ENCODE measurements at places on chromosomes 1 and 21. TPM values are rescaled to one million over a fixed set of nuclear protein-coding genes. Genes with fewer than 3 reads are reported as not detected.

The WNT9A gene
- total RNA-seq = 0.37 TPM

The GRIK3 gene
- not detected for total RNA-seq

The C1orf226 gene
- total RNA-seq = under 0.01 TPM

The CAMSAP2 gene
- 19.9 TPM for total RNA-seq

The IL6R gene
- total RNA-seq = 4.4 TPM

The S100A7 gene
- total RNA-seq = not detected

The PCP4 gene
- not detected for total RNA-seq

The SPRR1A gene
- total RNA-seq = not detected

The SV2A gene
- 18.3 TPM for total RNA-seq

The CD5L gene
- not detected for total RNA-seq

The PLA2G5 gene
- total RNA-seq = 0.92 TPM

The NPHP4 gene
- 4.4 TPM for total RNA-seq

The WLS gene
- 109 TPM for total RNA-seq

The PRDM16 gene
- total RNA-seq = 1.2 TPM

The TMIGD3 gene
- not detected for total RNA-seq

The FCGR1A gene
- not detected for total RNA-seq

The CFHR3 gene
- total RNA-seq = not detected

The NOS1AP gene
- not detected for total RNA-seq

The OLFM3 gene
- not detected for total RNA-seq

The ZMYND12 gene
- total RNA-seq = 0.28 TPM

The DIO1 gene
- not detected for total RNA-seq

The RHD gene
- not detected for total RNA-seq

The KRTAP13-2 gene
- not detected for total RNA-seq

The FUCA1 gene
- 9.0 TPM for total RNA-seq

The PHLDA3 gene
- 126 TPM for total RNA-seq

The KRTAP10-11 gene
- not detected for total RNA-seq

The LAPTM5 gene
- total RNA-seq = 0.09 TPM

The SPRR2A gene
- not detected for total RNA-seq

The UQCRHL gene
- 11.4 TPM for total RNA-seq

The TAS1R3 gene
- 0.18 TPM for total RNA-seq

The CHIT1 gene
- total RNA-seq = 0.18 TPM

The PADI3 gene
- total RNA-seq = not detected

The AMY1B gene
- not detected for total RNA-seq

The TRPM2 gene
- under 0.01 TPM for total RNA-seq

The LRRN2 gene
- 0.28 TPM for total RNA-seq

The MED8 gene
- 86.8 TPM for total RNA-seq

The DNAI4 gene
- total RNA-seq = 11.8 TPM

The C4BPA gene
- under 0.01 TPM for total RNA-seq

The ATF6 gene
- total RNA-seq = 23.2 TPM

The ALPL gene
- total RNA-seq = 1.5 TPM

The DPT gene
- total RNA-seq = 0.18 TPM

The TXNDC12 gene
- total RNA-seq = 39.5 TPM

The VSIG8 gene
- total RNA-seq = not detected

The MAP1LC3C gene
- 0.14 TPM for total RNA-seq

The CLDN19 gene
- total RNA-seq = not detected

The USH2A gene
- under 0.01 TPM for total RNA-seq

The HCN3 gene
- total RNA-seq = 1.0 TPM

The S100A9 gene
- 0.28 TPM for total RNA-seq

The HSD3B1 gene
- not detected for total RNA-seq

The SHISAL2A gene
- total RNA-seq = not detected

All from smooth muscle cell of bladder (primary cell).